ENCODE measurements at places on chromosomes 12 and 14.

DNA sequence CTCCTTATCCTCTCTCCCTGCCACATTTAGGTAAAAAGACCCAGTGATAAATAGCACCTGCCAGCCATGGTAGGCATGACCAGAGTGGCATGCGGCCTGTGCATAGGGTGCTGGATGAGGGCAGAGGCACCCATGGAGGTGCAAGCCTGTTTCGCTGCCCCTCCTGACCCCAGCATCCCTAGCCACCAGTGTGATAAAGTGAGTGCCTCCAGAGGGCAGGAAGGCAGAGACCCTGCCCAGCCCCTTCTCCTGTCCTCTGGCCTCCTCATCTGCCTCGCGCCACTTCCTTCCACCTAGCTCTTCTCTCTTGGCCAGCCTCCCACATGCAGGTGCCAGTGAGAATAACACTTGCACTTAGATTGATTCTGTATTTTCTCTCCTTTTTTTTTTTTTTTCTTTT is 108.3 kb upstream of the FUT8 start:
- DNase-seq: no peak

DNA sequence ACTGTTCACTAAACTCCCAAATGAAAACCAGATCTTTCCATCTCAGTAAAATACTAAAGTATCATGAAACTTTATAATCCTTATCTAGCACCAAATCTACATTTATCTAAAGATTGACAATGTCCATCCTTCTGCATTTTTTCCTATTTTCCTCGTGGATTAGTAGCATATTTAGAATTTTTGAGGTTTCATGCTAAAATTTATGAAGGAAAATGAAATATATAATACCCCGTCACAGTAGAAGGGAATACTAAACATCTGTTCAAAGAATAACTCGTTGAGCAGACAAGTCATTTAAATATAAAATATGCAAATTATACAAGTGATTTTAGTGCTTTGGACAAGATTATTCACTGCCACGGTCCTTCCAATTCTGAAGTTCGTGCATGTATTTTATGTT is 122.7 kb upstream of the SLCO1C1 start:
- no peak for DNase-seq

DNA sequence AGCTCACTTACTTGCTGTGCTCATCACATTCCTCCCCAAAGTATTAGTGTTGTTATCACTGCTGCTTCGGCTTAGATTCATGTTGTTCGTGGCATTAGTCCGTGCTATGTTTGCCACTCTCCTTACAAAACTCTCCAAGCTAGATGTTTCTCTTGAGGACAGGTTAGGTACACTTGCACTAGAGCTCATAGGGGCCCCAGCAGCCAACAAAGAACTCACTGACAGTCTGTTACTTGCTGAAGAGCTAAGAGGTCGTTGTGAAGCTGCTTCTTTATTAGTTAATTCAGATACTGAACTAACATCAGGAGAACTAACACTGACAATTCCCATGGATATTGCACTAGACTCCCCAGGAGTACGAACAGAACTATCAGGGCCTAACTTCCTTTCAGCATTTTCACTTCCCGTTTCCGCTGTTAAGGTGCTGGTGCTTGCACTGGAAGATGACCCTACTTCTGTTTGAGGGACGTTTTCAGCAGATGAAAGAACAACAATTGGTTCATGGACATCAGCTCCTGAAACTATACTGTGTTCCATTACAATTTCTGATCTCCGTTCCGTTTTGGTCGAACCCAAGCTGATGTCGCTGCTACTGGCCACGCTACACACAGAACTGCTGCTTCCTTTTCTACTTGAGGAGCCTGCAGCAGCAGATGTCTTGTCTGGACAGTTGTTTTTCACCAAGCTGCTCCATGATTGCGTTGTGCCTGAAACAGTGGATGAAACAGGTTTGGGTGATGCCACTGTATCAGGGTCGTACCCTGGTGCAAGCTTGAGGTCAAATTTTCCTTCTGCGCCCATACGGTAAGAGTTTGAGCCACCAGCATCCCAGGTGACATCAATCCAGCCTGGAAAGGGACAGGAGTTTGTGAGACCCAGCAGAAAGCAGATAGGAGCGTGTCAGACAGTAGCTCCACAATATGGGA is 78.7 kb downstream of the HECTD1 start:
- DNase-seq: no peak

- DNase-seq: no peak
Measured at GRCh38 chr12:13436696-13437391, 240.3 kb downstream of the EMP1 start.

GRCh38 chr12:26855337-26855736 is 22.3 kb upstream of the ITPR2 start:
- DNase-seq: no peak

DNA sequence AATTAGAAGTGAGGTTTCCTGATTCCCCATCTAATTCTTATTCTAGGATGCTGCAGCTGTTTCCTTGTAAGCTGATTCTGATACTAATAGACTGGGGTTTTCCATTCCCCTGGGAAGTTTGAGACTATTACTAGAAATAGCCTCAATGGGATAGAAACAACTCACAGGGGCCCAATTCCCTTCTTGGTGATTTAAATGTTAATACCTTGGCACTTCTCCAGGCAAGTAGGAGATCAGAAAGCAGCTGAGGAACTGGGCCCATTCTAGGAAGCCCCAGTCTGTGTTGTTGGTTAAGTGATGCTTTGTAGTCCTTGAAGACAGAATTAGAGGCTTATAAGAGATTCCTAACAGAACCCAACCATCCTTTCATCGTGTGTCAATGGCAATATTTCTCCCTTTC is 407.0 kb upstream of the SEL1L start:
- peak; percentile 65 for DNase-seq

DNA sequence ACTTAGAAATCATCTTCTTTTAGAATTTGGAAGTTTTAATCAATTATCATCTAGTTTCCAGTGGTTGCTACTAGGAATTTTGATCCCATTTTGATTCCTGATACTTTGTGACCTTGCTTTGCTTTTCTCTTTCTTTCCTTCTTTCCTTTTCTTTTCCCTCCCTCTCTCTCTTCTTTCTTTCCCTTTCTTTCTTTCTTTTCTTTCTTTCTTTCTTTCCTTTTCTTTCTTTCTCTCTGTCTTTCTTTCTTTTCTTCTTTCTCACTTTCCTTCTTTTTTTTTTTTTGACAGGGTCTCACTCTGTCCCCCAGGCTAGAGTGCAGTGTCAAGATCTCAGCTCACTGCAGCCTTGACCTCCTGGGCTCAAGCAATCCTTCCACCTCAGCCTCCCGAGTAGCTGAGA is 81.5 kb upstream of the OSBPL8 start:
- no peak for DNase-seq

DNA sequence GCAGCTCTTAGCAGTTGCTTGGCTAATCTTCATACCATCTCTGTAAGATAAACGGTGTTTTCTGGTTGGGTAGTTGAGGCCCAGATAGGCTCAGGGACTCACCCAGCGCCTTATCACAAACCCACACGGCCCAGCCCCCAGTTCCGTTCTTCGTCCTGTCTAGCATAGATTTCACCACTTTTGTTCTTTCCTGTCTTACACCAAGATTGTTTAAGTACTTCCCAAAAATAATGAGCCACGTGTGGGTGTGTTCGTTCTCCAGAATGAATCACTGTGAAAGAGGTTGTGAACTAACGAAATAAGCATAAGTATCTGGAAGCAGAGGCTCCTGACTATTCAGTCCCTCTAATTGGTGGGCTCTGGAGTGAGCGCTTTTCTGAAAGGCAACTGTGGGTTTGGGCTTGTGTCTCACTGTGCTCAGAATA is 21.4 kb downstream of the ACVR1B start:
- no peak for DNase-seq

DNA sequence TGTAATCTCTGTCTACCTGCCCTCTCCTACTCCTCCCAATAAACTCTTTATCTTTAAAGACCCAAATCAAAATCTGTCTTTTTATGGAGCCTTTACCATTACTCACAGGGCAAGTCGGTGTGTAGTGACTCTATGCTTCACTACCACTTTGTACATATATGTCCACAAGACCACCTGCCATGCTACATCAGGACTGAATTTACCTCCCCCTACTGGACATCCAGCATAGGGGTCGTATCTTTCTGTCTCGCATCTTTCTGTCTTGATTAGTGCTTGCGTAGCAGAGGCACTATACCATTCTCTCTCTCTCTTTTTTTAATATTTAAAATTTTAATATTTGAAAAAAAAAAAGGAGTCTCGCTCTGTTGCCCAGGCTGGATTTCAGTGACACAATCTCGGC is 587.5 kb downstream of the SOX5 start:
- no peak for DNase-seq

DNA sequence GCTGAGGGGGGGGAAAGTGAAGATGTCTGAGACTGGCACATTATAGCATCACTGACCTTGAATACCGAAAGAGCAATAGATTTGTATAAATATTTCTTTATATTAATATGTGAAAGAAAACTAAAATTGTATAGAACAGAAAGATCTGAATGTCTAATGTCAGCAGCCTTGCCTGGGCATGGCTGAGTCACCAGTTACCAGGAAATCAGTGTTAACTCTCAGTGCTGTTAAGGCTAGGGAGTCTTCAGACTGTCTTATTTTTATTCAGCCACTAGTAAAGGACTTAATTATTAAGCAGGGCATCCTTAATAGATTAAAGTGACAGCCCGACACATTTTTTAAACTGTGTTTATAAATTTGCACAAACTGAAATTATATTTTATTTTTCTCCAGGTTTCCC is 122.9 kb upstream of the AEBP2 start:
- DNase-seq: no peak

- DNase-seq: no peak
Measured at GRCh38 chr14:73489481-73490175, 1.1 kb upstream of the RIOX1 start.

DNA sequence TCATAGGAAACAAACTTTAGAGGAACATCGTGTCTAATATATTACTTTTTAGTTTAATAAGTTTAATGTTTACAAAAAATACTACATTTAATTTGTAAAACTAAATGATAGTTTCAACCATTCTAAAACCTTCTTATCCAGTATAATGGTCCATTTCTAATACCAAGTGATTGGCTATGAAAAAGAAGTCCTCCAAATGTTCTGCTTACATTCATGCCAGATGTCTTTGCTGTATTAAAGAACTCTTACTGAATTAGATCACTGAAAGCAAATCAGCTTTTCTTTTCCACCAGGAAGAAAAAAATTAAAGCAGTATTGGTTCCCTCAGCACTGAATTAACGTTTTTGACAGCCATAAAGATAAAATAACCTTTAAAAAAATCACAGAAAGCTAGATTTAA is 3.7 kb downstream of the NOVA1 start:
- no peak for DNase-seq

- DNase-seq: no peak
Measured at GRCh38 chr14:98174041-98174440, 1098.0 kb downstream of the BCL11B start.

DNA sequence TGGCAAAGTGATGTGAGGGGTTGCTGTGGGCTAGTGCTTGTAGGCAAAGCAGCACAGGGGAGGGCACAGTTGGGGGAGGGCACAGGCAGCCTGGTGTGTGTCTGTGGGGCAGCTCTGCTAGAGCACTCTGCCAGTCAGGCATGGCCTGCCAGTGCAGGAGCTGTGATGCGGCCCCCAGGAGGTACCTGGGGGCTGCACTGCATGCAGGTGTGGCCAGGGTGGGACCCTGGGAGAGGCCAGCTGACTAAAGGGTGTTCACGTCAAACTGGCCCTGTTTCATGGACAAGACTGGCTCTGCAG is 54.1 kb downstream of the FRS2 start:
- no peak for DNase-seq

GRCh38 chr12:97229004-97229403 is 233.6 kb upstream of the RMST start:
- no peak for DNase-seq

DNA sequence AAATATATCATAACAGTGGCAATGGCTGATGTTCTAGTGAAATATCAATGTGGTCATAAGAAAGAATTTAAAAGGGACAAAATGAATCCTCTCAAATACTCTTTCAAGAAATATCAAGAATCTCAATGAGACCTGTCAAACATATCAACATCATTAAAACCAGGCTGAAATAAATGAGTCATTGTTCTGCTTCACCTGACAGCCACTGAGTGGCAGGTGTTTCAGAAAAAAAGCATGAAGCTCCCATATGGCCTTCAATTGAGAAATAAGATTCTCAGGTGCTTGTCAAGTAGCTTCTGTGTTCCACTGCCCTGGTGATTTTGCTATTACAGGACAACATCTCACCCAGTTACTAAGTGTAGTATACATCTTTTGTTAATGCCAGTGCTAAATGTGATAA is 21.5 kb downstream of the ANAPC5 start:
- no peak for DNase-seq

DNA sequence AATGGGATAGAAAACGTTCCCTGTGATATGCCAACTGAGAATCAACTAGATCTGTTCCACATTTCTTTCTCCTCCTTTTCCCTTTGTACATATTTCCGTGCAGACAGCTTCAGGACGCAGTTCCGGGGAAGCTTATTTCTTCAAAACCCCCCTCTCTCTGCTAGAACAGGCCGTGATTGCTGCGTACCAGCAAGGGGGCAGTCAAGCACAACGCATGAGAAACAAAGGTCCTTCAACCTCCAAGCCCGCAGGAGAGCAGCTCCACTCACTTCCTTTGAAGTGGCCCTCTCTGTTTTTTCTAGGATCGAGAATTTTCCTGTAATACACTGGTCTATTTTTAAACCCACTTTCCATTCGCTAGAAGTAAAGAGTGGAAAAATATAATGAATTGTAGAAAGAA is 80.8 kb downstream of the ZNF664 start:
- DNase-seq: peak; percentile 79

DNA sequence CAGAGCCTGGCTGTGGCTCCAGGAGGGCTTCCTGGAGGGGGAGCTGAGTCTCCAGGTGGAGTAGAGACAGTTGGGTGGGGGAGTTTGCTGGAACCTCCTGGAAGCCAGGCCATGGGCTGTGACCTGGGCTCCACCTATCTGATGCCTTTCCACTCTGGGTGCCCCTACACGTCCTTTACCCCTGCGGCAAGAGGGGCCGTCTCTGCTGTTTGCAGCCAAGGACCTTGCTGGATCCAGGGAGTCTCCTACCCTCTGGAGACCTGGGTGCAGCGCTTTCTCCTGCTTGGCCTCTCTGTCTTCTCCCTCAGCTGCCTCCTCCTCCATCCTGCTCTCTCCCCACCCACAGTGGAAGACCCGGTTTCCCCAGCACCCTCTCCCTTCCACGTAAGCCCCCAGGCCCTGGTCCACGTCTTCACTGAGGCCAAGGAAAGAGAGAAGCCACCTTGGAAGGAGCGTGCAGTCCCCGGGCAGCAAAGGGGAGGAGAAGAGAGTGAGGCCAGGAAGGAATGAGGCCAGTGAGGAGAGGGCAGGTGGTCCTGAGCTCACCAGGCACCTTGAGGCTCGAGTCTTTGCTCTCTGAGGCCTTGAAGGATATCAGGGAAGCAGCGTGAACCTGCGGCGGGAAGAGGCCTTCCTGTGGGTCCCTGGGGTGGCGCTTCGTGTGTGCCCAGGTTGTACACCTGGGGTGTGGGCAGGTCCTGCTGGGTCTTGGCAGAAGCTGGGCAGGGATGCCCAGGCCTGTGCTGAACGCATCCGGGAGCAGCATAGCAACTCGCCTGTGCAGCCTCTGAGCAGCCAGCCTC is 294.3 kb upstream of the RTL1 start:
- peak; percentile 21 for DNase-seq

DNA sequence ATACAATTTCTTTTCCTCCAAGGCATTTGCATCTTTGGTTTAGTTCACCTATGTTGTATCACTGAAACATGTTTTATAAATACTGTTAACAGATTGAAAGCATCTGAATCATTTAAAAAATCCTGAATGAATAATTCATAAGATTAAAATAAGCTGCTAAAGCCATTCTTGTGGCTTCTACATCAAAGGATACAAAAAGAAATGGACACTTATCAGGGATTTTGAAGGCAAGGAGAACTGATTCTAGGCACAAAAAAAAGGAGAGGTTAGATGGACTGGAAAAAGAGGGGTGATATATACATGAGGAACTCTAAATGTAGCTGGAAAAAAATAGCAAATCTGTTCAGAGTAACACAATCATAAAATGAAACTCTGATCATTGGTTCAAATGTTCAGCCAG is 5.8 kb upstream of the OVCH1 start:
- no peak for DNase-seq

Data from D341Med (cell line).